Activated CD4-positive, CD25-positive, alpha-beta regulatory T cell treated with anti-CD3 and anti-CD28 coated beads, Interleukin-2, amount 50 U/mL, for 72 hours (primary cell): ENCODE measurements at places on chromosomes 12 and 14.

GRCh38 chr14:99183716-99184115, 88.3 kb downstream of the BCL11B start:
- no peak for DNase-seq

- DNase-seq, result no peak
Observed at GRCh38 chr12:45220363-45220931, 4.6 kb downstream of the ANO6 start.

DNA sequence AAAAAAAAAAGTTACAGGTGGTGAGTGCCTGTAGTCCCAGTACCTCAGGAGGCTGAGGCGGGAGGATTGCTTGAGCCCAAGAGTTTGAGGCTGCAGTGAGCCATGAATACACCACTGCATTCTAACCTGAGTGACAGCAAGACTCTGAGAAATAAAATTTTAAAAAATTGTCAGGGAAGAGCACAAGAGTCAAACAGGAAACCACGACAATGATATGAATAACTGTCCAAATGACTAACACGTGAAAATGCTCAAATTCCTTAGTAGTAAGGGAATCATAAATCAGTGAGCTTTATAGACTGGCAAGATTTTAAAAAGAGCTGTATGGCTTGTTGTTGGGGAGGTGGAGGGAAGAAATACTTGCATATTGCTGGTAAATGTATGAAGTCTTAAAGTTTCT, 12.9 kb upstream of the ASPG start:
- no peak for DNase-seq

DNA sequence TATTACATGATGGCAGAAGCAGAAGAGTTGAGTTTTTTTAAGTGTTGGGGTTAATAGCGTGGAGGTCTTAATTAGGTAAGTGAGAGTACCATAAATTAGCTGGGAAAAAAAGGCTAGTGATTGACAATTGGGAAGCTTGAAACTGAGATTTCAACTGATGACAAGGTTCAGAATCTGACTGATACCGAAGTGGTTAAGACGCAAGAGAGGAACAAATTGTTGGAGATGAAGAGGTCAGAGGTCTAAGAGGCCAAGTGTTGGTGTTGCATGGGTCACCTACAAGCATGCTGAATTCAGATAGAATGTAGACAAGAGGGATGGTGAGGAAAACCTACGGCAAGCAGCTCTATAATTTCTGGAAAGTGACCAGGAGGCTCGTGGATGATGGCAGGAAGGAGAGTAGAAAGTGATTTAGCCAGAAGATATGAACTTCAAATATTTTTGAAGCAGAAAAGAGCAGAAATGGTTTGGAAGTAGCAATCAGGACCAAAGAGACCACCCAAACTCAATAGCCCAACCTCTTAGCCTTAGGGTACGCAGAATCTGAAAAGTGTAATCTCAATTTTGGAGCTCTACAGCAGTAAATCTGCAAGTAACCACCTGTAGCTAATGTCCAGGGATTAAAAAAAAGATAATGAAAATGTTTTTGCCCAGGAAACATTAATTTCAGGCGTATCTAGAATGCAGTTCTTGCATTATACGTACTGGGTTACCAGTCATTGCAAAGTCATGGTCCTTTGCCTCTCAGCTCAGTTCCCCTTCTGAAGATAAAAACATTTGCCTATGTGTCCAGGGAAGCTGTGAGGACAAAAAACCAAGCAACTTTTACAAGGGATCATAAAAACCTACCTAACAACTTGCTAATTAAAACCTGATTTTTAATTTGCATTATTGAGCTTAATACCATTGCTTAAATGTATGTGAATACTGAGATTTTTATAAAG, 1.7 kb upstream of the TMPO start:
- no peak for DNase-seq

GRCh38 chr12:29516431-29516875, 19.0 kb upstream of the OVCH1 start:
- DNase-seq, result no peak

DNA sequence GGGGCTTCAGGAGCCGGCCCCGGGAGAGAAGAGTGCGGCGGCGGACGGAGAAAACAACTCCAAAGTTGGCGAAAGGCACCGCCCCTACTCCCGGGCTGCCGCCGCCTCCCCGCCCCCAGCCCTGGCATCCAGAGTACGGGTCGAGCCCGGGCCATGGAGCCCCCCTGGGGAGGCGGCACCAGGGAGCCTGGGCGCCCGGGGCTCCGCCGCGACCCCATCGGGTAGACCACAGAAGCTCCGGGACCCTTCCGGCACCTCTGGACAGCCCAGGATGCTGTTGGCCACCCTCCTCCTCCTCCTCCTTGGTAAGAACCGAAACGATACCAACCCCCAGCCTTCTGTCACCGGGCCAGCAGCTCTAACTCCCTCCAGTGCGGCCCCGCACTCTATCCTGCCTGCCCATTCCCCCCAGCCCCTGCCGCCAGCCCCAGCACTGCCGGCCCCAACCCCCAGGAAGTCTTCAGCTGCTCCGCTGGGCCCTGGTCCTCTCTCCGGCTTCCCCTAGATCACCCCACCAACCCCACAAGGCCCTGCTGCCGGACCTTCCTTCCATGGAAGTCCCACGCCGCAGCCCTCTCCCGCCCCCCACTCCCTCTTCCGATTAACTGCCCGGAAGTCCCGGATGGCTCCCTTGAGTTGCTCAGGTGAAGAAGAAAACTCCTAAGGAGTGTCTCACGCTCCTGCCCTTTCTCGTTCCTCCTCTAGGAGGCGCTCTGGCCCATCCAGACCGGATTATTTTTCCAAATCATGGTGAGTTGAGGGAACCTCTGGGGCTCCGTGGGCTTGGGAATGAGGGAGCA, 693 bp downstream of the LRP10 start:
- peak; percentile 75 for DNase-seq

GRCh38 chr14:76676539-76676938, 84.7 kb upstream of the VASH1 start:
- no peak for DNase-seq

GRCh38 chr14:49892301-49892635, 614 bp upstream of the ARF6 start:
- DNase-seq, result no peak

DNA sequence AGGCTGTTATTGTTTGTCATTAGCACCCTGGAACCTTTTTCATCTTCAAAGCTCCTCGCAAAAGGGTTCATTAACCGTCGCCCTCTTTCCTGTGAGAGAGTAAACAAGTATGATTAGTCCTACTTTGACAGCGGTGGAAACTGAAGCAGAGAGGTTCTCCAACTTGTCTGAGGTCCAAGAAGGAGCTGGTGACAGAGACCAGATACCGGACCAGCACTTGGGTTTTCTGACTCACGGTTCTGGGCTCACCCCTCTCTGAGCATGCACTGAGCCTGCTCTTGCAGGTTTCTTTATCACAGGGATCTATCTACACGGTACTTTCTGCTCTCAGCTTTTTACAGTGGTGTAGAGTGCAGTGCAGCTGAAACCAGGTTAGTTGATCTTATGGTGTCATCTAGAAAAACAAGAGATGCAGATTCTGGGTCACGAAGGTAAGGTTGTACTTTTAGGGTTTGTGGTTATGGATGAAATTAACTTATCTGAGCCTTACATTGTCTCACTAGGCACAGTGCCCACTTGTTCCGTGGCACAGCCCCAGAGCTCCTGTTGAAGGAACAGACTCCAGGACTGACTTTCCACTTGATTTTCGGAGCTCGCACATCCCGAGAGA, 62.1 kb downstream of the PPP2R5C start:
- DNase-seq, result peak; percentile 63

DNA sequence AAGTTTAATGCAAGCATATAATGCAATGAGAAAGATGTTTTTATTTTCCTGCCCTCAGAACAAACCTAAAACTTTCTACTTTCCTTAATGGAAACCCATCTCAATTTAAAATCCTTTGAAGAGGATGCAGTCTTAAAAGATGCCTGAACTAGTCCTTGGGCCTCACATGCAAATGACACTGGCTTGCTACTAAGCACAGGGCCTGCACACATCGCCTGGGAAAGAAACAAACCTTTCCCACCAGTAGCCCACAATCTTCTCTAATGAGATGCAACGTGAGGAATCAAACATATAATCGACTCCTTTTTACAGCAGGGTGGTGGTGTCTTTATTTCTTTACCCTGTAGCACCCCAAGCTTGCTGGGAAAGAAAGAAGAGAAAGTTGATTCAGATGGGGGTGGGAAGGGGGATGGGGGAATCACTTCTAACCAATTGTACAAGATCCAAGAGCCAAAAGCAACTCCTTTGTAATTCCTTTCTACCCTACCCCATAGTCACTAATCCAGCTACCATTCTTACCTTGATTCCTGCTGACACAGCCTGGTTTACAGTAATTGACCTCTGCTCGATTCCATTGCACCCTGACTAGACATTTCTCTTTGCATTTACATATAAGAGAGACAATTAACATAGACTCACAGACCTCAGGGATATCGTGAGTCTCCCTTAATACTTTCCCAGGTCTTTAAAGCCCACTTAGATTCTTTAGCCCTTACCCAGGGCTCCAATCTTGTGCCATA, 69.5 kb upstream of the FERMT2 start:
- DNase-seq, result no peak

DNA sequence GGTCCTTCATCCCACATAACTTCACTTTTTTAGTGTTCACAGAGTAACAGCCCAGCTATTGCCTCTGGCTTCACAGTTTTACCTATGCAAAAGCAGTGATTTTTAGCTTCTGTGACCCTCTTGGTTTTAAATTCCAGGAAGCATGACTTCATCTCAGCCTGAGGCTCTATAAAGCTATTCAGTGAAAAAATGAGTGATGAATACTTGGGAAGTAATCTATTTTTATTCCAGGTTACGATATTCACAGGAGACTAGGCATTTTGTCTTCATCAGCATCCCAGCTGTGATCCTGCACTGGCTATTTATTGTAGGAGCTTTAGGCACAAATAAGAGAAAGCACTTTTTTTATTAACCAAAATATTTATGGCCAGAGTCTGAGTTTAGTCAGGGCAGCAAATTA, 164.8 kb downstream of the SNAPC1 start:
- no peak for DNase-seq

DNA sequence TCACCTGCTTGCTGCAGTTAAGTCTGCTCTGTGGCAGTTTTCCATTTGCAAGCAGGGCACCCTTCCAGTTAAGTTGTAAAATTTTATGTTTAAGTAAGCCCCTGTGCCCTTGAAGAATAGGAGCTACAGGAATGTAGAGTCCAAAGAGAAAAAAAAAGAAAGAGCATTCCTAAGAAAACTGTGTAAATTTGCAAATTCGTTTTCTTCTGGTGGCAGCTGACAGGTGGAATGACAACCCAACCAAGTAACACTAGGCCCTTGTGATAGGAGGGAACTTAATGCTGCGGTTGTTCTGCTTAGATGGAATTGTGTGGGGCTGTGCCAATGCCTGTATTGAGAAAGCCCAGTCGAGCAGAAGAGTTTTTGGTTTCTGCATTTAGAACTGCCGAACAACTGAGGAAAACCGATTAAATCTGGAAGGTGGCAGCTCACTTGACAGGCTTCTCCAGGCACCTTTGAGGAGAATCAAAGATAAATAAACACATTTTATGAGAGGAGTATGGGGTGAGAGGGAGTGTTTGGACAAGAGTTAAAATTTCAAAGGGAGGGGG, 280.0 kb downstream of the RAD51B start:
- DNase-seq, result no peak

DNA sequence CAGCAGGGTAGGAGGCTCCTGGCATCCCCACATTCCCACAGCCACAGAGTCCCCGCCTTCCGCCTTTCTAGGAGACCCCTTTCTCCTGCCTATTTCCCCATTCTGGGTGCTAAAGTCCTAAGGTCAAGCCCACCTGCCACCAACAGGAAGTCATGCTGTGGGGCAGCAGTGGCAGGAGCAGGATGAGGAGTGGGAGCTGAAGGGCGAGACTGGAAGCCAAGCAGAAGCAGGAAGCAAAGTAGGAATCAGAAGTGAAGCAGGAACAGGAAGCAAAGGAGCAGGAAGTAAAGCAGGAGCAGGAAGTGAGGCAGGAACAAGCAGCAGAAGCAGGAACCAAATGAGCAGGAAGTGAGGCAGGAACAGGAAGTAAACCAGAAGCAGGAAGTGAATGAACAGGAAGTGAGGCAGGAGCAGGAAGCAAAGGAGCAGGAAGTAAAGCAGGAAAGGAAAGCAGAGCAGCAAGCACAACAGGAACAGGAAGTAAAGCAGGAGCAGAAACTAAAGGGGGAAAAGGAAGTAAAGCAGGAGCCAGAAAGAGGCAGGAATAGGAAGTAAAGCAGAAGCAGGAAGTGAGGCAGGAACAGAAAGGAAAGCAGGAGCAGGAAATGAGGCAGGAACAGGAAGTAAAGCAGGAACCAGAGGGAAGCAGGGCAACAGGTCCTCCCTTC, 38.3 kb upstream of the RIMBP2 start:
- DNase-seq, result no peak

- DNase-seq, result no peak
Observed at GRCh38 chr14:61636779-61637178, 58.5 kb upstream of the HIF1A start.

DNA sequence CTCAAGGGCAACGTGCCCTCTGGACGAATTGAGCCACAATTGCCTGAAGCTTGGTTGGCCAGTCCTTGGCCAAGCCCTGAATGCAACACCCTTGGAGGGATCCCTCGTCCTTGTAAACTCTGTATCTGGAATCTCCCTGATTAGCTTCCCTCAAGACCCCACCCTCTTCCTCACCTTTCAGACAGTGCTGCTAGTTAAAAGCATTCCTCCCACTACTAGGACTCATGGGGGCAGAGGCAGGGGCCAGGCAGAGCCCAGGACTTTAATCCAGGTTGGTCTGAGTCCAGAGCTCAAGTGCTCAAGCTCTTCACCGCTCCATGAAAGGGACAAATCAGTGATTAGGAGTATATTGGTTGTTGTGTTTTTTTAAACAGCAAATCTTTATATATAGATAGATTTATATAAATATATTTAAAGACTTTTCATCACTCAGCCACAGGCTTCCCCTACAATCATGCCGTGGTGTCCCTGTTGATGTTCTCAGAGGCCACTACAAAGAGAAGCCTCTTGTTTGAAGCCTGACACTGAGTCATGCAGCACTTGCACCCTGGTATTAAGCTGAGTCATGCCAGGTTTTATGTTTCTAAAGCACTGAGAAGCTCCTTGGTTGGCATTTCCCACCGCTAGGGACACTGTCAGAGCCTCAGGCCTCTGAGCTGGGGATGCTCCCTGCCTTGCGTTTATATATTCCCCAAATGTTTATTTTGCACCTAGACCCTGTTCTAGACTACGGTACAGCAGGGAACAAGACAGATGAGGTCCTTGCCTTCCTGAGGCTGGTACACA, 53.8 kb upstream of the GSC start:
- DNase-seq, result no peak

DNA sequence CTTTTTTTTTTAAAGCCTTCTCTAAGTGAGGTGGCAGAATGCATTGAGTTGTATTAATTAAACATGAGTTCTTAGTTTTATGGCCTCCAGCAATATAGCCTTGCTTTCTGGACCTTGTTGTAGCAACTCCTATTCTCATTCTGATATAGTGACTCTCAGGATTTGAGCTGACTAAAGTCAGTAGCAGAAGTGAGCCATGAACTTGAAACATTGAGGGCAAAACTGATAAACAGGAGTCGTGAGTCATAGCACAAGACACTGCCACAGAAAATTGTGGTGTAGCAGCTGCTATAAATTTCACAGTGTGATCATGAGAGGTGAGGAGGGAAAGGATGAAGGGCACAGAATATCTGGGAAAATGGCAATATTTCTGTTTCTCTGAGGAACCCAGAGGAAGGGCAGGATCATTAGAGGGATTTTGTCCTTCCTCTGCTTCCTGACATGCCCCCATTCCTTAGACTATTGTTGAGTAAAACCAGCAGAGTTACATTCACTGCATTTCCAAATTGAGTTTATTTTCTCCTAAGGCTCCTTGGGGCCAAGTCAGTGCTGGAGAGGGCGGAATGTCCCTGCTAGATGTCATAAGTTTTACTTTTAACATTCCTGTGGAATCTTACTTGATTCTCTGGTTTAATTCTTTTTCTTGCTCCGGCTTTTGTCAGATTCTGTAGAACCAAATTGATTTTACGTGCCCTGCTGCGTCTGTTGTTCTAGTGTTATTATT, 7.5 kb downstream of the KLRG1 start:
- no peak for DNase-seq
